ENCODE measurements at places on chromosomes 6 and 20.

DNA sequence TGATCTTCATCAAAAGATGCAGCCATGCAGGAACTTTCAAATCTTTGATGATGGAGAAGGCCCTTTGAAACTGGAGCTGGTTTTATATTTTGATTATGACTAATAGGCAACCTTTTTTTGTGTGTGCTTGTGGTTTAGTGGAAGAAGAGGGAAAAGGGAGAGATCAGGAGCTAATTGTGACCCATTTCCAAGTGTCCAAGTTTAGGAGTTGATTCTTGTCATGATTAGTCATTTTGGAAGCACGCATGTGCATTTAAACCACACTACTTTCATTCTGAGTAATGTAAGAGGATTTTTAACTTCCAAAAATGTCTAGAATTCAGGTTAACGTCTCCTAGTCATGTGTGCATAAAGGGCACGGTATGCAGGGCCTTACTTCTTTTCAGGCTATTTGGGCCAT, 3.5 kb downstream of the FOXO3 start:
- no peak for DNase-seq

GRCh38 chr20:18567739-18568091, 483 bp downstream of the SMIM26 start:
- no peak for DNase-seq

DNA sequence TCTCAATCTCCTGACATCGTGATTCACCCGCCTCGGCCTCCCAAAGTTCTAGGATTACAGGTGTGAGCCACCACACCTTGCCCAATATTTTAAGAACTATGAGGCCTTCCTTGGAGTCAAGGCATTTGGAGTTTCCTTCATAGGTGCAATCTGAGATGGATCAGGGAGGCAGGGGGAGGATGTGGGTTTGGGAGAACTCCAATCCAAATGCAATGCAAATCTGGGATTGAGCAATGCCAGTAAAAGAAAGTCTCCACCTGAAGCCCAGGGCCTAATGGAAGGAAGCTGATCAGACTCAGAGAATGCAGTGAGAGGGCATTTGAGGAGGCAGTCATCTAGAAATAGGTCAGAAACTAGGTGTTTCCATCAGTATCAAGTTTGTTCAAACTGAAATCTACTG, 21.2 kb downstream of the RSPH3 start:
- no peak for DNase-seq

DNA sequence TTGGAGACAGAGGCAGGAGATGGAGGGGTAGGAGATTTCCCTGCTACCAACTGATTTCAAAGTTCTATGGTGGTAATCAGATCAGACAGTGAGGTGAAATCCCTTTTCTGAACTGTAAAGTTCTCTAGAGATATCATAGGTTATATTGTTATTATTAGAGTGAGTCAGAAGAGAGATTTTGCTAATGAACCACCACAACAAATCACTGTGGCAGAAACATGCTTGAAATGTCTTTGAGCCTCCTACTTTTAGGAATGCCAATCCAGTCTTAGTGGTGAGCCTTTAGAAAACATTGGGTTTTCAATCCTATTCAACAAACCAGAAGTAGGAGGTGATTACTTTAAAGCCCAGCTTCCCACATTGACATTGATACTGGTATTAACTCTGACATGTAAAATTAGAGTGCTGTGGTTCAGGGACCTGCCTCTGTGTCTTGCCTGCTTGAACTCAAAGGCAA, 136.7 kb upstream of the CNR1 start:
- DNase-seq = no peak

DNA sequence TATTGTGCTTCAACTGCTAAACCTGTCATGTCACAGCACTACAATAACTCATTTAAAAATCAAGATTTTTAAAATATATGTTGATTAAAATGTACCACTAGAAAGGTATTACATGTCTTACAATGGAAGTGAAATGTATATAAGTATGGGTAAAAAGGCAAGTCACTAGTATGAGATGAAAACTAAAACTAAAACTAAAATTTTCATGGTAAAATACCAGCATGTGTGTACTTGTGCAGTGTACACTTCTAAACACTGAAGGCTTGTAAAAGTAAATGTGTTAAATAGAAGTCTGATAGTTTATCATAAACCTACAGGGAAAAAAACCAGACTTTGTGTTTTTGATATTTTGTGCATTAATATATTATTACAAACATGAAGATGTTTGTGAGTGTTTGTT, 13.7 kb upstream of the TMEM244 start:
- DNase-seq = no peak

GRCh38 chr20:13608066-13608465, 30.7 kb downstream of the TASP1 start:
- no peak for DNase-seq
